Activated effector memory CD4-positive, alpha-beta T cell treated with Interleukin-2 at 50 U/mL for 16 hours (primary cell): ENCODE measurements at places on chromosomes 11 and 22.

DNA sequence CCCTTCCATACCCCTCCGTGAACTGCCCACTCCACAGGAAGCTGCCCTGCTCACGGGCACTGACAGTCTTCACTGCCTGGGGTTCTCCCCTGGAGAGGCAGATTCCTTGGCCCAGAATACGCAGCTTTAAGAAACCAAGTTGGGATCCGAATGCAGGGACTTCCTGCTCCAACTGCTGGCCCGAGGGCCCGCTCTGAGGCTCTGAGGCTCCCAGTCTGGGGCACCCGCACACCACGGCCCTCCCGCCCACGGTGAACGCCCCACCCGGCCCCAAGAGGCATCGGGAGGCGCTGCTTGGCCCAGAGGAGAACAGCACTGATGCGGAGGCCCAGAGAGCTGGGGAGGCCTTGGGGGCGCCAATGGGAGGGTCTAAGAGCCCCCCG lies 42.3 kb downstream of the IGF2 start:
- DNase-seq: no peak

DNA sequence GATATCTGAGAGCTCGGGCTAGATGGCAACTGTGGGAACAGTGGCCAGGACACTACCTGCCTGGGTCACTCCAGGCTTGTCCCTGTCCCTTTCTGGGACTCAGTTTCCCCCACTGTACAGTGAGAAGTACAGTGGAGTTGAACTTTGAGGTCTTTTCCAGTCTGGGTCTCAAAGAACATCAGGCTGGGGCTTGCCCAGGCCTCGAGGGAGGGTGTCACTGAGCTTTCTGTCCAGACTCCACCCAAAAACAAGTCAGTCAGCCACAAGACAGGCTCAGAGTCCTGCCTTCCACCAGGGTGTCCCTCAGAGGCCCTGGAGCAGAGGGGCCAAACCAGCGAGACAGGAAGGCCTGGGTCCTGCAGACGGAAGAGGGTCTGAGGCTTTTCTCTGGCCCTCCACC lies 2.0 kb upstream of the PLA2G3 start:
- no peak for DNase-seq

DNA sequence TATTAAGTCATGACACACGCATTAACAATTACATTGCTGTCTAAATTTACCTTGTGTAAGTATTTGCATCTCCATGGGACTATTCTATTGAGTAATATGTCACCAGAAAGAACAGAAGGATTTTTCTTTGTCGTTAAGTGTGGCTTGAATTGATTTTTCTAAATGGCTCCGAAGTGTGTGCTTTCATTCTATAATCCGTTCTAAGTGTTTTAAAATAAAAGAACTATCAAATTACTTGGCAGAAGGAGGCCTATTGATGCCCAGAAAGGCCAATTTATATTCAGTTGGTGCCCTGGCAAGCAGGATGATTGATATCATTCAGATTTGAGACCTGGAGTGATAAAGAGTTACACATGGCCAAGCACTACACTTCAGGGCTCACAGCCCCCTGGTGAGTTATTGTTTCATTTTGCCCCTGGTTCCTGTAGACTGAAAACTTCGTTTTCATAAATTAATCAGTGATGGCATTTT lies 538.9 kb upstream of the ANO5 start:
- no peak for DNase-seq

- no peak for DNase-seq
Measured at GRCh38 chr22:36279219-36279666, 26.3 kb downstream of the APOL1 start.

DNA sequence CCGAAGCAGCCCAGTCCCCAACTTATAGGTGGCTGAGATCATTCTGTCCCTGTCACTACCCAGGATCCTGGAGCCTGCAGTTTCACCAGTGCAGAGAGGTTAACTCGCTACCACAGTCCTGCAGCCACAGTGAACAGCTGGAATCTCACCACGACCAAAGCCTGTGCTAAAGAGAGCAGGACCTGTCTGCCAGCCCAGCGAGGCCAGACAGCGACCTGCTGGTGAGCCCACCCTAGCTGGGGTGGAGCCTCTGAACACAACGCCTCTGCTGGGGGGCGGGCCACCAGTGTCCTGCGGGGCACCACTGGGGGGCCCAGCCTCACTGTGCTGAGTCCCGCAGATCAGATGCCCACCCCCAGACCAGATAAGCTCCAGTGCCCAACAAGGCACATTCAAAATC lies 33.3 kb downstream of the DAGLA start:
- DNase-seq: no peak

- no peak for DNase-seq
Measured at GRCh38 chr22:30169002-30169401, 77.6 kb downstream of the LIF start.

GRCh38 chr11:84140386-84141169 lies 854.4 kb upstream of the CCDC90B start:
- no peak for DNase-seq

GRCh38 chr22:31259798-31260473 lies 32.4 kb downstream of the PIK3IP1 start:
- no peak for DNase-seq

- no peak for DNase-seq
Measured at GRCh38 chr11:2732261-2732939, 32.6 kb upstream of the KCNQ1OT1 start.

DNA sequence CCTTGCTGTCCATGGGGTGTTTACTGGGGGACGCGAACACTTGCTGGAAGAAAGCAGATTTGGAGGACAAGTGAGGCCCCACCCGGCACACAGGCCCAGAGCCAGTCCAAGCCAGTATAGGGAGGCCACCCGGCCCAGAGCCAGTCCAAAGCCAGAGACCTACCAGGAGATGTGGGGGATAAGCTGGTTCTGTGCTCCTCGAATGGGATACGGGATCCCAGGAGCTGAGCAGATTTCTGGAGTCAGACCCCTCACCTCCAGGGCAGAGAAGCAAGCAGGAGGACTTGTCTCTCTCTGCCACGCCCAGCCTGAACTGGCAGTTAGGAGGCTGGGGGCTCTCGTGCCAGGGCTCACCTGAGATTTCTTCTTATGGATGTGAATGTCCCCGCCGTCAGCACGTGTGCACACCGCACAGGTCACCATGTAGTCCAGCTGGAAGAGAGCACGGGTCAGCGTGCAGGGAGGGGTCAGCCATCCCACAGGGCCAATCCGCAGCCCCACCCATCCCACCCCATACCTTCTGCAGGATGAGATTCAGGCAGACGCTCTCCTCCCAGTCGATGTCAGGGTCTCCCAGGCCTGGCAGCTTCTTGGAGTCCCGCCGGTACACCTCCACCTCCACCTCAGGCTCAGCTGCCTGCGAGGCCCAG lies 35.3 kb downstream of the KIAA0930 start:
- no peak for DNase-seq

GRCh38 chr22:29102300-29102699 lies 29.5 kb downstream of the KREMEN1 start:
- no peak for DNase-seq

DNA sequence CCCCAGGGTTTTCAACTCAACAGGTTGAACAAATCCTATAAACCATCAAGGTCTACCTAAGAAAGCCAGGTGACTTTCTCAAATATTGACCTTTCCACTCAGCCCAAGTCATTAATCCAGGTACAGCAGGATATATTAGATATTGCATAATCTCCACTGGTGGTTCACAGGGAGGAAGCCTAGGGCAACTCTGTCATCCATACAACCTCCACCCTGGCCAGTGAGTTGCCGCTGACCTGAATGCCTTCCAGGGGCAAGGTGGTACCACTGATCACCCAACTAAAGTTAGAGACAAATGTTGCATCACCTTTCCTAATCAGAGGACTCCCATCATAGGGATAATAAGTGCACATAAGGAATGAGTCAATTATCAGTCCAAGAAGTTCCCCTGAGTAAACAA lies 22.9 kb downstream of the GUCD1 start:
- DNase-seq: no peak

- no peak for DNase-seq
Measured at GRCh38 chr11:59204746-59205145, 8.0 kb downstream of the MPEG1 start.

GRCh38 chr11:2741377-2742131 lies 41.8 kb upstream of the KCNQ1OT1 start:
- no peak for DNase-seq

DNA sequence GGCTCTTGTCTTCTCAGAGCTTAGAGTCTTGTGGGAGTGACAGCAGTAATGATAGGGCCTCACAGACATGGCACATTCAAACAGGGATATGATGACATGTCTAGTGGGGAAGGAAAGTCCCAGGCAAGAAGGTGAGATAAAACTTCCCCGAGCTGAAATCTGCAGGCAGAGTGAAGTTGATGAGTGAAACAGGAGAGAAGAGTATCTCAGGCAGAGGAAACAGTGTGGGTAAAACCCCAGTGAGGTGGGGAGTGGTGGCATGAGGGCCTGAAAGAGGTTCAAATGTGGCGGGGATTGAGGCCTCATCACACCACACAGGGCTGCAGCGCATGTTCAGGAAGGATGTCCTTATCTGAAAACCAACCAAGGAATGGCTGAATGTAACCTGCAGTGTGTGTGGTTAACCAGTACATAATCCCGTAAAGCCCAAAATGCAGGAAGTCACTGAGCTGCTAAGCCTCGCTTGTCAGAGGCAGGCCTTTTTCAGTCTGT lies 153.8 kb upstream of the E2F8 start:
- DNase-seq: no peak

GRCh38 chr11:134632347-134633119 lies 220.5 kb upstream of the B3GAT1 start:
- no peak for DNase-seq

DNA sequence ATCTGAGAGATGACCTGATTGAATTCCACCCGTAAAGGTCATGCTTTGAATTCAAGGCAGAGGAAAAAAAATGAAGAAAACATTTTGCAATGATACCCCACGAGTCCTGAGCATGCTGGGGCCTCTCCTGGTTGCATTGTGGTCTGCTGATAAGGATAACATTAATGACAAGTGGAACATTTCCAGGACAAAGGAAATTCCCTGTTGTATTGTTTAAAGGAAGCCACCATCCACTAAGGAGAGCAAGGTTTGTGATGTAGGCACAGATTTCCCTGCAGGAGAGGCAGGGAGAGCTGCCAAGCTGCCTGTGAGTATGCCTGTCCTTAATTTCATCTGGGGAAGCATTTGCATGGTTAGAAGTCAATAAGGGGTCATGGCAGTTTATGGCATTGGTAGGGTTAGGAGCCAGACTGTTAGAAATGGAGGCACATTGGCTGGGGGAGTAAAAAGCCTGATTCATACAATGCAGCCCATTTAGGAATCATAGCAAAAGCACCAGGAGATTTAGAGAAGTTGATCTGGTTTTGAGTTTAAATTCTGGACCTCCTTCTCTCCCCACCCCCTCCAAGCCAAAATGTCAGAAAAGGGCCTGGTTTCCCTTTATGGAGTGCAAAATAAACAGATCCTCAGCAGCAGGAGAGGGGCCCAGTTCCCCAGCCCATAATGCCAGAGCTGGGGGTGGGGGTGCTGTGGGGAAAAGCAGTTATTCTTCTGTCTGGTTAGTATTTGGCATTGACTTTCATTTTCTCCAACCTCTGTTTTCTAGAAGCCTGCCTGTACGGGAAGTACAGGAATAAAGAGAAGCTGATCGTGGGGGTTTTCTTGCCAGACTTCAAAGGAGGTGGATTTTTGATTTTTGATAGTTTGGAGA lies 22.1 kb downstream of the FLI1 start:
- no peak for DNase-seq

- no peak for DNase-seq
Measured at GRCh38 chr11:62933750-62934495, 12.8 kb upstream of the CHRM1 start.

DNA sequence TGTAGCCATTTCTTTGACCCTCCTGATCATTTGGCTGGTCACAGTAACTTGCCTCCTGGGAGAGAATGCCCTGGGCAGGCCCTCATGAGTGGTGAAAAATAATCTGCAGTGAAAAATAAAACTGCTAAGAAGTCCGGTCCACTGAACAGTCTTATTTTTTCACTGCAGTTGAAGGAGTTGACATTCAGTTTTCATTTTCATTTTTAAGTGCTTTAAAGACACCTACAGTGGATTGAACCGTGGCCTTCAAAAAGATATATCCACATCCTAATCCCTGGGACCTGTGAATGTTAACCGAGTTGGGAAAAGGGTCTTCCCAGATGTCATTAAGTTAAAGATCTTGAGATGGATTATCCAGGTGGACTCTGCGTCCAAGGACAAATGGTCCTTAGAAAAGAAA lies 153.6 kb upstream of the GRK3 start:
- no peak for DNase-seq

- DNase-seq: no peak
Measured at GRCh38 chr11:34346551-34346950, 11.3 kb downstream of the ABTB2 start.

DNA sequence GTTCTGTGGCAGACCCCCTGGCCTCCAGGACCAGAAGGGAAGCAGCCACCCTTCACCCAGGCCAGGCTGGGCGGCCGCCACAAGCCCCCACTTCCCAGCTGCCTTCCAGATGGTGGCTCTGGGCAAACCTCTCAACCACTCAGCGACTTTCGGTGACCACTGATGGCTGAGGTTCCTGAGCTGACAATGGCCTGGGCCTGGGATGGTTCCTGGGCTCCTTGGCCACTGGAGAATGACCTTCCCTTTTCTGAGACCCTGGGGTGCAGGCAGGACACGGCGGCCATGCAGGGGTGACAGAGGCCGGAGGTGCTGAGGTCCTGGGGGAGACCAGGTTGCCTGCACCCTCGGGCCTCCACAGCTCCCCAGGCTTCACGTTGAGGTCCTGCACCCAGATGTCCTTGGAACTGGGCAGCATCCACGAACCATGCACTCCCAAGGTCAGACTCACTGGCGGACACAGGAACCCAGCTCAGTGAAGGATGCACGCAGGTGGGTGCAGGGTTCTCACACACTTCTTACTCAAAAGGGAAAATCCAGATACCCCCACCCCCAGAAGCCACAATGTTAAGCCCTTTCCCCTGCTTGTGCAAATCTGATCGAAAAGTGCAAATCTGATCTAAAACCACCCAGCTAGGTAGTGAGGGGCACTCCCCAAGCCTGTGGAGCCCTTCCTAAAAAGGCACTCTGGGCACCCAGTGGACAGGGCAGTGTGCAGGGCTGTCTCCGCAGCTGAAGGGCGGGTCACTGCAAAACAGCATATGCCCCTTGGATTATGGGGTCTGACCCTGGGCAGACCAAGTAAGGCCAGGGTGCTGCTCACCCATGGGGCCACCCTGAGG lies 13.9 kb upstream of the PHLDA2 start:
- DNase-seq: no peak

- no peak for DNase-seq
Measured at GRCh38 chr22:26740253-26740652, 82.9 kb downstream of the MIAT start.

DNA sequence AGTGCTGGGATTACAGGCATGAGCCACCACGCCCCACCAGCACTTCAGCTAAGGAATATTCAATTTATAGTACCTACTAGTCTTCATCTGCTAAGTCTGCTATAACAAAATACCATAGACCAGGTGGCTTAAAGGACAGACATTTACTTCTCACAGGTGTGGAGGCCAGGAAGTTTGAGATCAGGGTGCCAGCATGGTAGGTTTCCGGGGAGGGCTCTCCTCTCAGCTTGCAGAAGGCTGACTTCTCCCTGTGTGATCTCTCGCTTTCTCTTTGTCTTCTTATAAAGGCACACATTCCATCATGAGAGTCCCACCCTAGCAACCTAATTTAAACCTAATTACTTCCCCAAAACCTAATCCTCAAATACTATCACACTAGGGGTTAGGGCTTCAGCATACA lies 433.0 kb downstream of the INSC start:
- no peak for DNase-seq
